T-cell (primary cell): ENCODE measurements at places on chromosomes 16 and 17. TPM values are rescaled to one million over a fixed set of nuclear protein-coding genes. Genes with fewer than 3 reads are reported as not detected.

DNA sequence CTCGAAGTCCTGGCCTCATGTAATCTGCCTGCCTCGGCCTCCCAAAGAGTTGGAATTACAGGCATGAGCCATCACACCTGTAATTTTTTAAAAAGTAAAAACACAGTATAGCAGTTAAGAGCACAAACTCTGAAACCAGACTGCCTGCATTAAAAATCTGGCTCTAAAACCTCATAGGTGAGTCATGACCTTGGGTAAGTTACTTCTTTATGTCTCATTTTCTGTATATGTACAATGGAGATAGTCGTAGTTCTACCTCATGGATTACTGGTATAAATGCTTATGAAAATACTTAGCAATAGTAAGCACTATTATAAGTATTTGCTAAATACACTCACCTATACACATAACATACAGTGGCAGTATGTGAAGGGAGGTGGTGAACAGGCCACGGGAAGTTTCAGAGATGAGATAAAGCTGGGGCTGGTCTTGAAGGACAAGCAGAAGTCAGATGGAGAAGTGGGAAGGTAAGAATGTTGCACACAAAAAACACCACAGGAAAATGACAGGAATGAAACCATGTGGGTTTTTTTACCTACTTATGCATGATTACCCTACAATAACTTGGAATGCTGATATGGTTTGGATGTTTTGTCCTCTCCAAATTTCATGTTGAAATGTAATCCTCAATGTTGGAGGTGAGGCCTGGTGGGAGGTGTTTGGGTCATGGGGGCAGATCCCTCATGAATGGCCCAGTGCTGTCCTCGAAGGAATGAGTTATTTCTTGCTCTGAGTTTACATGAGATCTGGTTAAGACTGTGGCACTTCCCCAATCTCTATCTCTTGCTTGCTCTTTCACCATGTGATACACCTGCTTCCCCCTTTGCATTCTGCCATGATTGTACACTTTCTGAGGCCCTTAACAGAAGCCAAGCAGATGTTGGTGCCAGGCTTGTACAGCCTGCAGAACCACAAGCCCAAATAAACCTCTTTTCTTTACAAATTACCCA lies 33.9 kb downstream of the ZNF652 start:
- DNase-seq: no peak

DNA sequence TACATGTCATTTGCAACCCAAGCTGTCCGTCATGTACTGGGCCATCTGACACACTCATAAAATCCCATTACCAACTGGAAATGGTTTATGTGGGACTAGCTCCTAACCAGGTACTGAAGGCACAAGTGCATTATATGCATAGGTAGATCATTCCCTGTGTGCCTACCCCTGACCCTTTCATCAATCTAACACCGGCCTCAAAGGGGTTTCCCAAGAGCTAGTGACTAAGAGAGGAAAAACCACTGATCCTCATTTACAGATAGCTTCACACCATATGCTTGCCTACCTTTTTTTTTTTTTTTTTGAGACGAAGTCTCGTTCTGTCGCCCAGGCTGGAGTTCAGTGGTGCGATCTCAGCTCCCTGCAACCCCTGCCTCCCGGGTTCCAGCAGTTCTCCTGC lies 449.8 kb downstream of the SLC39A11 start:
- no peak for DNase-seq

GRCh38 chr17:73956595-73957465 lies 246.6 kb upstream of the RPL38 start:
- DNase-seq: peak; percentile 24

DNA sequence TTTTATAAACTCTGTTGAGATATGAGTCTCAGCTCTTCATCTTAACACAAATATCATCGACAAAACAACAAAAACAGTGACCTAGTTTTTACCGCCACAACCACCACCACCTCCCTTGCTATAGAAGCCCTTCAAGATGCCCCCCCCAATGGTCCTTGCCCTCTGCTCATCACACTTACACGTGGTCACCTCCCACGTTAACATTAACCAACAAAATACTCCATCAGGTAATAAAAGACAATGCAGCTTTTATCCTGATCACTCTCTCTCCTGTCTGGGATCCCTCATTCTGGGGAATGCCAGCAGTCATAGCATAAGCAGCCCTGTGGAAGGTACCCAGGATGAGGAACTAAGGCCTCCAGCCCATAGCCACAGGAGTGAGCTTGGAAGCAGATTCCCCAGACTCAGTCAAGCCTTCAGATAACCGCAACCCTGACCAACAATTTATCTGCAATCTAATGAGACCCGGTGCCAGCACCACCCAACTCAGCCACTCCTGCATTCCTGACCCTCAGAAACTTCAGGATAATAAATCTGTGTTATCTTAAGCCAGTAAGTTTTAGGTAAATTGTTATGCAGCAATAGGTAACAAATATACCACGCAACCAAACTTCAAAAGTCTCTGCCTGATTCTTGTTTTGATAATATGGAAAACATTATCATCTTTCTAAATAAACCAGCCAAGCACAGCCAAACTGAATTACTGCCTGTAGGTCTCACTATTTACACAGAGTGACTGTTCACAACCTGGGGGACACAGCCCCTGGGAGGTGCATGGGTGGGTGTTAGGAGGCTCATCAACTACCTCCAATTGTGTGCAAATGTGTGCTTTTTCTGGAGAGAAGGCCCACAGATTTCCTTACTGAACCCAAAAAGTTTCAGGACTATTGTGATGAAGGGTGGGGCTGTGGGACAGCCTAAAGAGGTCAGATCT lies 6.1 kb downstream of the PECAM1 start:
- no peak for DNase-seq

- DNase-seq: peak; percentile 58
These were observed 300.6 kb downstream of the SEC14L1 start for GRCh38 chr17:77441130-77441920.

GRCh38 chr17:28081467-28081866 lies 39.0 kb downstream of the NLK start:
- DNase-seq: no peak

- DNase-seq: no peak
These were observed 57.8 kb upstream of the TMEM97 start for GRCh38 chr17:28261219-28261618.

DNA sequence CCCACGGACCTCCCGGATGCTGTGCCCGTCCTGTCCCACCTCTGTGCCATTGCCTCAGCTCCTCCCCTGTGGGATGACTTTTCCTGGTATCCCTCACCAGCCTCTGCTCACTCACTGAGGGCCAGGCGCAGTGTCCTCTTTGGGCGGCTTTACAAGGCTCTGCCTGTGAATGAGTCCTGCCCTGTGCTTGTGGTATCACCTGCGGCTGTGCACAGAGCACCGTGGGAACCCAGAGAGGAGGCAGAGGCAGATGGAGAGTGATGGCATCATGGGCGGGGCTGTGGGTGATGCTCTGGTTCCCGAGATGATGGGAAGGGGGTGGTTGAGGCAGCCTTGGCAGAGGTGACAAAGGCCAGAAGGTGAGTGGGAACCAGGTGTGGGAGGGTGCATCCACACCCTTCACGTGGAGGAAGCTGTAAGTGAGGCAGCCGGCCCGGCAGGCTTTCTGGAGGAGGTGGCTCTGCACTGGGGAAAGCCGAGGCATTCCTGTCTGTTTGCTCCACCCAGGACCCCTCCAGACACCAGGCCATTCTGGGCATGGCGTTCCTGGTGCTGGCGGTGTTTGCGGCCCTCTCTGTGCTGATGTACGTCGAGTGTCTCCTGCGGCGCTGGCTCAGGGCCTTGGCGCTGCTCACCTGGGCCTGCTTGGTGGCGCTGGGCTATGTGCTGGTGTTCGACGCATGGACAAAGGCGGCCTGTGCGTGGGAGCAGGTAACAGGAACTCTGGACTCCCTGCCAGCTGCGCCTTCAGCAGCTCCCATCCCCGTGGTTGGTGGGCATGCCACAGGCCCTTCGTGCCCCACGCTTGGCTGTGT lies 23.8 kb downstream of the ADCY7 start:
- DNase-seq: no peak

GRCh38 chr17:2061441-2061958 lies 6.6 kb downstream of the HIC1 start:
- DNase-seq: no peak

GRCh38 chr17:7280519-7281073 lies 922 bp upstream of the SLC2A4 start:
- peak; percentile 86 for DNase-seq

GRCh38 chr17:50976951-50977472 lies 110.9 kb upstream of the TOB1 start:
- DNase-seq: no peak

- DNase-seq: no peak
These were observed 15.3 kb upstream of the TRIM37 start for GRCh38 chr17:59121901-59122480.

- DNase-seq: no peak
These were observed 232.3 kb downstream of the WWOX start for GRCh38 chr16:78331731-78332130.

DNA sequence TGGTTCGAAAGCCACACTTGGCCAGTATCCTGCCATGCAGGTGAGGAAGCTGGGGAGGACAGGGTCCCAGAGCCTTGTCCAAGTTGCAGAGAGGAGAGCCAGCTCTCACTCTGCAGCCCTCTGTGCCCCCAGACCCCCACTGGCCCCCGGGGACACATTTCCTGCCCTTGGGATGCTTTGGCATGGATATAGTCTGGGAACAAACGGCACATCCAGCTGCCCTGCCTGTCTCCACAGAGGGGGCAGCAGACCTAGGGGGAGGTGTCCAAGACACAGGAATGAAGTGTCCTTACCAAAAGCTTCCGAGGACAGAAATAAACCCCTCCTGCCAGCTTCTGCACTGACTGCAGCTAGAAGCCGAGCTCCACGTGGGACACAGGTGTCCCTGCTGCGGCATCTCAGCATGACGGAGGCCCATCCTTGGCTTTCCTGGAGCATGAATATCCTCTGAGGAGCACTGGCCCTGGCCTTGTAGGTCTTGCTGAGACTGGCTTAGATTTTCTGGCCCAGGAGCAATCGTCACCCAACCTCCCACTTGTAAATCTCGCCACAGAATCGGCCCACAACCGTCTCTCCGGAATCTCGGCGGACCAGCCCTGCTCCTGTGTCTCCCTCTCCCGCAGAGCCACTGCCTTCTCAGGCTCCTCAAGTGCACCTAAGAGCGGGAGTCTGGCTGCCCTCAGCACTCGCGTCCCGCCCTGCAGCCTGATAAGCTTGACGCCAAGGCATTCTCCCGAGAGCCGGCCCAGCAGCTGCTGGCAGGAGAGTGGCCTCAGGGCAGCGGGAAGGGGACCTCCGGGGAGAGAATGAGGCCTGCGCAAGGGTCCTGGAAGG lies 1.1 kb upstream of the CAPN15 start:
- no peak for DNase-seq

GRCh38 chr17:78915872-78916632 lies 9.1 kb downstream of the TIMP2 start:
- no peak for DNase-seq

DNA sequence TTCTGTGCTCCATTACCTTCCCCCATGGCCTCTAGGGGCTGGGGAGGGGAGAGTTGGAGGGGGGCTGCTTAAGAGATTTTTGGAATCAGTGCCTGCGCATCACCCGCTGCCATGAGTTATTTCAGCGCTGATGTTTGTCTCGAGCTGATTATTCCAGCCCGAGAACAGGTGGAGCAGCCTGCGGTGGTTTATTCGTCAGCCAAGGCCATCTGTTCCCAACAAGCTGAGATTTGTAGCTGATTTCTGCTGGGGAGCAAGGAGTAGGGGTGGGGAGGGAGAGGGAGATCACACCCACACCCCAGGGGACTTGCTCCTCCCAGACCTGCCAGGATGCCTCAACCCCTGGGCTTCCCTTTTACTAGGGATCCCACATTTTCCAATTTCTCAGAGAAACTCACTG lies 23.1 kb downstream of the PIPOX start:
- no peak for DNase-seq

- no peak for DNase-seq
These were observed 60.5 kb upstream of the PLCG2 start for GRCh38 chr16:81718637-81719036.

DNA sequence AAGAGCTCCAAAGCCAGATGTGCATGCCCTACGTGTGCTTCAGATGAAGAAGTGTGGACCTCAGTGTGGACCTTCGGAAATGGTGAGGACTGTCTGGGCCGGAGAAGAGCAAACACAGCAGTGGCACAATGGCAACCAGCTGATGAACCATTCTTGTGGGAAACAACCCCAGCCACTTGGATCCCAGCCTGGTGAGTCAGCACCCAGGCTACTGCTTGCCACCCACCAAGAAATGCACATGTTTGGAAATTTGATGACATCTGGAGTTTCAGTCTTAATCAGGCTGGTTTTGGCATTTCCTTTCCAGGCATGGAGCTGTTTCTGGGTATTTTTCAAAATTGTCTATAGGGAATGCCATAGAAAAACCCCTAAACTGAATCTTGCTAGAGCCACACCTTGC lies 42.7 kb downstream of the DYNLRB2 start:
- DNase-seq: no peak

DNA sequence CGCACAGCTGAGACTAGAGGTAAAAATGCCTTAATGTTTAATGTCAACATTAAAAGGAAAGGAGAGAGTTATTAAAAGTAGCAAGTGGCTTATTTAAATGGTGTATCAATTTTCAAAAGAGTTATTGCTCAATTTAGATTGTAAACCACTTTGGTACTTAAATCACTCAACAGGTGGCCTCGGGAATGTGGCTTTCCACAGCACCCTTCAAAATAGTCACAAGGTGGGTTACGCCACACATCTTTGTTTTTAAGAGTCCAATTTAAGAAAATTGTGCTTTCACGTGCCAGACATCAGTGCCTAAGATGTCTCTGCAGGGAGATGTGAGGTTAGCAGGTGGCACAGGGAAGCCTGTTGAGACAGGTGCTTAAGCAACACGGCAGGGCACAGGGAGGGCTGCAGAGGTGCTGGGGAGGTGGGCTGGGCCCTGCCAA lies 27.5 kb upstream of the ADCY7 start:
- no peak for DNase-seq

GRCh38 chr17:64326030-64326419 lies 63.0 kb upstream of the TEX2 start:
- DNase-seq: no peak

GRCh38 chr17:76134911-76135809 lies 5.9 kb downstream of the FOXJ1 start:
- no peak for DNase-seq

GRCh38 chr16:12113523-12114345 lies 137.2 kb downstream of the SNX29 start:
- DNase-seq: no peak

- DNase-seq: no peak
These were observed 17.4 kb upstream of the ZNHIT3 start for GRCh38 chr17:36468903-36469635.

GRCh38 chr16:80480664-80481063 lies 60.1 kb upstream of the DYNLRB2 start:
- no peak for DNase-seq

- peak; percentile 84 for DNase-seq
These were observed at the start of gene RHOT2 for GRCh38 chr16:667780-668518. Gene RHOT2, plus strand, starts transcription at chr16:668132. Its CDS starts 68 bp downstream, at chr16:668200.

The KRT31 gene
- not detected for total RNA-seq

The KCTD5 gene
- total RNA-seq: 29.1 TPM

The ZNF23 gene
- 10.1 TPM for total RNA-seq

The DOC2A gene
- total RNA-seq: 0.15 TPM

The TCAP gene
- total RNA-seq: 6.6 TPM

The ZG16 gene
- 0.15 TPM for total RNA-seq

The SULT1A4 gene
- 3.5 TPM for total RNA-seq

The KRTAP4-6 gene
- not detected for total RNA-seq

The SOX15 gene
- total RNA-seq: not detected

The PPM1D gene
- total RNA-seq: 22.5 TPM

The C1QL1 gene
- total RNA-seq: not detected
